ENCODE measurements at places on chromosomes 16 and 17.

GRCh38 chr17:14204084-14204483 lies 32.6 kb downstream of the CDRT15 start:
- no peak for DNase-seq

DNA sequence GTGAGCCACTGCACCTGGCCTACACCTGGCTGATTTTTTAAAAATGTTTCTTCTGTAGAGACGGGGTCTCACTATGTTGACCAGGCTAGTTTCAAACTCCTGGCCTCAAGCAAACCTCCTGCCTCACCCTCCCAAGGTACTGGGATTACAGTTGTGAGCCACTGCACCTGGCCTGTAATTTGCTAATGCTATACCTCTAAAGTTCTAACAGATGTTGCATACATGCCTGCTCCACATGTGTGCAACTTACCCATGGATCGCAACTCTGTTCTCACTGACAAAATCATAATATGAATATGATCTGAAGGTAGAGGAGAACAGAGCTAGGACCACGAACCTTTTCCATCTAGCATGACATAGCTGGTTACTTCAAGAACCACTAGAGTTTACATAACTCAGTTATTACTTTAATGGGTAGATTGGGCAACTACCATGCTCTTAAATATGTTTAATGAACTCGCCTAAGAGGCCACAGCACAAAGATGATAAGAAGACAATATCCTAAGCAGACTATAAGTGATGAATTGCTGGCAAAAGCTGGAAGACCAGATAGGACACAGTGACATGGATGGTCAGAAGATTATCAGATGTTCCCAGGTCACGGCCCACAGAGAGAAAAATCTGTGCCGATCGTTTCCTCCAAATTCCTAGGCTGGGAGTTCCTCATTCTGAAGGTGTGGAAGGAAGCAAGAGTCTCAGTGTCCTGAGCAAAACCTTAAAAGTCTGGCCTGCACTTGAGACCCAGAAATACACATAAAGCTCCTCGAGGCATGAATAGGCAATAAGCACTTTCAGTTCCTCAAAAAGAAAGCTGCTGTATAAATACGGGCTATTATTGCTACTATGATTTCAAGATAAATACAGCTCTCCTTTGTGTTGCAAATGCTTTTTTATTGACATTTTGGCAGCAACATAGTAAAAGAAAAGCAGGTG lies 53.6 kb upstream of the ICAM2 start:
- no peak for DNase-seq

DNA sequence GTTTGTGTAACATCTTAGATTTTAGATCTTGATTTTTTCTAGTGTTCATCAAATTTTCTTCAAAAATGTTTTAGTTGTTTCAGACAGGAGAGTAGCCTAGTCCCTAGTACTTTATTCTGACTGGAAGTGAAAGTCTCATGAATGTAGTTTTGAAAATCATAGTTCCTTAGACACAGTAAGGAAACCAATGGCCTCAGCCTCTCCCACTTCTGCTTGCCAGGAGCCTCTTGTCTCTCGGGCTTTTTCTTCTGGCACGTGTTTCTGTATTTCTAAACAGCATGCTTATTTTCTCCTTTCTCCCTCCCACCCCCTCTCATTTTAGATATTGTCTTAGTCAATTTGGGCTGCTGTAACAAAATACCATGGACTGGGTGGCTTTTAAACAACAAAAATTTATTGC lies 9.8 kb downstream of the SLFN5 start:
- peak; percentile 39 for DNase-seq

- no peak for DNase-seq
Measured at GRCh38 chr16:71629278-71630016, 3.5 kb downstream of the MARVELD3 start.

DNA sequence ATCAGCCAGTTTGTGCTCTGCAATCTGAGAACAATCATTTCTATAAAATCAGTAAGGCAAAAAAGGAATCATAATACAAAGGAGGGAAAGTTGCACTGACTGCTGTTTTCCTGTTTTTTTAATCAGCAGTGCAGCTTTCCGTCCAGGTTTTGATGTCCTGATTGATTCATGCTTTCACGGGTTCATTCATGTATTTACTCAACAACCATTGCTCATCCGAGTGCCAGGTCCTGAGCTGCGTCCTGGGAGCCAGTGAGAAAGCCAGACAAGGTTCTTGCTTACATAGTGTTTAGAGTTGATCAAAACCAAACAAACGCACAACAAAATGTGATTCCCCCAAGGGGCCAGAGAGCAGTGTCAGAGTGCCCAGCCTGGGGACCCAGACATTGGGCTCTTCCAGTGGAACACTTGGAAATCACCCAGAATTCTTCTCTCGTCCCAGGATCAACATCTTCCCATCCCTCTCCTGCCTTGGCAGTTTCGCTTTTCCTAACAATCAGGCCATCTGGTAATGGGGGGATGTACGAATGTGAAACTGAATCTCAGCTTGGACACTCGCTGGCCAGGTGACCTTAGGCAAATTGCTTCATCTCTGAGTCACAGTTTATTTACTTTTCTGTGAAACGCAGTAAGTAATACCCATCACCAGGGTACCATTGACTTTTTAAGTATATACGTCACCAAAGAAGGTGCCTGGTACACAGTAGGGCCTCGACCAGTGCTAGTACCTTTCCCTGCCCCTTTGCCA lies 13.3 kb upstream of the C1QL1 start:
- DNase-seq: peak; percentile 91

DNA sequence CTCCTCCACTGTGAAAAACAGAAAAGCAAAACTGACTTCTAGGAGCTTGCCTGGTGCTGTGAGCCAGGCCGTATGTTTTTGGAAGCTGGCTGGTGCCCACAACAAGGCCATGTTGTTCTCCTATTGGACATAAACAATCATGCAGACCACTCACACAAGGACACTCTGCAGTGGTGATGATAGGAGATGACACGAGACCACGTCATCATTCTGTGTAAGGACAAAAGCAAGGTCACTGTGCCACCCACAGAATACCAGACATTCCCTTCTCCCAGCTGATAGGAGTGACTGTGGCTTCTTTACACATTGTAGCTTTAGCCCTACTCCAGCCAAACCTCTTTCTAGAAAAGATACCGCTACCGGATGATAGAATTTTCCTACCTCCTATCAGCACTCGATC lies 47.7 kb upstream of the LCMT1 start:
- DNase-seq: no peak

- DNase-seq: peak; percentile 42
Measured at GRCh38 chr17:10117581-10118001, 80.8 kb downstream of the GAS7 start.

DNA sequence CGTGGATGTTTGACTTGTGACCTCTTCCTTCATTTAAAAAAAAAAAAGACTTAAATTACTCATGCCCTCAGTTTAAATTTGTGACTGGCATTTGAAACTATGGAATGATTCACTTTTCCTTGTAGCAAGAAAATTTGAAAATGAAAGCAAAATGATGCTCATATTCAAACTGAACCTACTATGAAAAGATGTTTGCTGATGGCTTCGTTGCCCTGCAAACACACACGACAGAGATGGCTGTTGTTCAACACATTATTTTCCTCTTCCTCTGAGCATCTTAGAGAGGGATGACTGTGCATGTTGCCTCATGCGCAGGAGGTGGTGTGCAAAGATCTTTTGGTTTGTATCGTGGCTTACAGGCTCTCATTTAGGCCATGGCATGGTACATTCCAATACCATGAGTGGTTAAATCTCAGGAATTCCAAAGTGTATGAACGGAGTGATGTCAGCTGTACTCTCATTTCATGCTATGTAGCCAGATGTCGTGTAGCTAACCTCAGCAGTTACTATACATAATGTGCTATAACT lies 164.5 kb downstream of the PRKCA start:
- DNase-seq: peak; percentile 100

GRCh38 chr17:46771561-46772474 lies 46.7 kb downstream of the WNT3 start:
- DNase-seq: no peak

DNA sequence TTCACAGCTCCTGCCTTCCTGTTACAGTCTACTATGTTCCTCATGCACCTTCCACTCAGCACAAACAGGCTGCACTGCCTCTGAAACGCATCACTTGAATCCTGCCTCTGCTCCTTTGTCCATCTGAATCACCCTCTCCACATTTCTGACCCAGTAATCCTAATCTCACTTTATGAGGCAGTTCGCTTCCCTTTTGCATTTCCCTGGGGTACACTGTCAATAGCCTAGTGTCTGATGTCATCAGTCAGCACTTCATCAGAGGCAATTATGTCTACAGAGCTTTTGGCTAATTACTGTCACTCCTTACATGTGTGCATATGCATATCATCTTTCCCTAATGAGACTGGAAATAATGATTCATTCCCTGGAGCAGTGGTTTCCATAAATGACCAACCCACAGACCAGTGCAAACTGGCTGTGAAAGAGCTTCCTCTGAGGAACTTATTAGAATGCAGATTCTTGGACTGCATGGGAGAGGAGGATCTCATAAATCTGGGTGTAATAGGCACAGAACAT lies 23.6 kb downstream of the CA4 start:
- no peak for DNase-seq

DNA sequence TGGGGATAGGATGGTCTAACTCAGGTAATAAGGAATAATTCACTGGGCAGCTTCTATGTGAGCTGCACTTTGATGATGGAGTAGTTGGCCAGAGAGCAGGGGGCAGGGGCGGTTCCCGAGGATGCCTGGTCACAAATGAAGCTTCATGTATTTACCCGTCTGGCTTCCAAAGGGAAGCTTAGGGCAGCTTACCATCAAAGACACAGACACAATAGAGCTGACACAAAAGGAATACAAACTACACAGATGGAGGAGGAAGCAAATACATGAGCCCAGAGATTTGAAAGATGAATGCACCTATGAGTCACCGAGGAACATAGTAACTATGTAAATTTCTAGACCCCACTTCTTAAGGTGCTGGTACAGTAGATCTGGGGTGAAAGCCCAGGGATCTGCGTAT lies 8.7 kb upstream of the EMP2 start:
- no peak for DNase-seq

- DNase-seq: no peak
Measured at GRCh38 chr17:49899191-49899485, 51.3 kb upstream of the TAC4 start.

GRCh38 chr17:51352798-51353197 lies 92.5 kb downstream of the UTP18 start:
- no peak for DNase-seq

GRCh38 chr16:78629173-78629572 lies 529.7 kb downstream of the WWOX start:
- peak; percentile 55 for DNase-seq

GRCh38 chr17:2700491-2701141 lies 10.9 kb downstream of the CLUH start:
- DNase-seq: no peak

Data from fibroblast of lung (primary cell).